ENCODE measurements at places on chromosomes 7 and 10. TPM values are rescaled to one million over a fixed set of nuclear protein-coding genes. Genes with fewer than 3 reads are reported as not detected.

The SPAM1 gene
- not detected for total RNA-seq

The DAGLB gene
- 28.5 TPM for total RNA-seq

DNA sequence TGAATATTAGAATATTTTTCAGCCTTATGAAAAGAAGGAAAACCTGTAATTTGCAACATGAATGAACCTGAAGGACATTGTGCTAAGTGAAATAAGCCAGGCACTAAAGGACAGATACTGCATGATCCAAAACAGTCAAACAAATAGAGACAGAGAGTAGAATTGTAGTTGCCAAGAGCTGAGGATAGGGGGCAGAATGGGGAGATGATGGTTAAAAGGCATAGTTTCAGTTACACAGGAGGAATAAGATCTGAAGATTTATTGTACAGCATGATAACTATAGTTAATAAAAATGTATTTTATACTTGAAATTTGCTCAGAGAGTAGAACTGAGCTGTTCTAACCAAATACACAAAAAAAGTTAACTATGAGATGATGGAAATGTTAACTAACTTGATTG is 149.0 kb upstream of the TMEM106B start:
- peak; percentile 24 for DNase-seq

DNA sequence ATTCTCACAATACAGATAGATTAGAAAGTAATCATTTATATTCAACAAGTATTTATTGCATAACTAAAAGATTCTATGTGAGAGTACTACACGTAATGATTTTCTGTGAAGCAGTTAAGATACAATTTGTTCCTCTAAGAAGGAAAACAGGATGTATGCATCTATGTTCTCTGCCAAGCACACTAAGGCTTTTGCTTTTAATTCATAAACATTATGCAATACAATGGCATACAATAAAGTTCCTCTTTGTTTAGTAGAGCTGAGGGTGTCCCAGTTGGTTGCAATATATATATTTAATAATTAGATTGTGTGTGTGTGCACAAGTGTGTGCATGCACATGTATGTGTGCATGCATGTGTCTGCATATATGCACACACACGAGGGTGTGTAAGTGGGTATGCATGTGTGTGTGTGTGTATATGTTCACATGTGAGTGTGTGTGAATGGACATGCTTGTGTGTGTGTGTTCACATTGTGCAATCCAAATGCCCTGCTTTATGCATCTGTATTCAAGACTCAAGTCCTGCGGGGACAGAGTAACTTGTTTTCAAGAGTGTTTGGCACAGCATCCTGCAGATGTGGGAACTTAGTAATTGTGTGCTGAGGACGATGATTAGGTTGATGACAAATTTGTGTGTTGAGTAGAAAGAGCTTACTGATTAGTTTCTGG is 481.5 kb upstream of the KLF6 start:
- no peak for DNase-seq

GRCh38 chr7:129371487-129371886 is 62.7 kb upstream of the STRIP2 start:
- DNase-seq: no peak

GRCh38 chr7:33636359-33636758 is 269.0 kb upstream of the BMPER start:
- DNase-seq: no peak
